Stimulated activated CD4-positive, alpha-beta T cell treated with anti-CD3 and anti-CD28 coated beads, TNF-alpha, amount 100 ng/mL, for 1 hour (primary cell): ENCODE measurements at places on chromosomes 6 and 20.

GRCh38 chr6:137224799-137225198, 5.6 kb upstream of the IFNGR1 start:
- no peak for DNase-seq

DNA sequence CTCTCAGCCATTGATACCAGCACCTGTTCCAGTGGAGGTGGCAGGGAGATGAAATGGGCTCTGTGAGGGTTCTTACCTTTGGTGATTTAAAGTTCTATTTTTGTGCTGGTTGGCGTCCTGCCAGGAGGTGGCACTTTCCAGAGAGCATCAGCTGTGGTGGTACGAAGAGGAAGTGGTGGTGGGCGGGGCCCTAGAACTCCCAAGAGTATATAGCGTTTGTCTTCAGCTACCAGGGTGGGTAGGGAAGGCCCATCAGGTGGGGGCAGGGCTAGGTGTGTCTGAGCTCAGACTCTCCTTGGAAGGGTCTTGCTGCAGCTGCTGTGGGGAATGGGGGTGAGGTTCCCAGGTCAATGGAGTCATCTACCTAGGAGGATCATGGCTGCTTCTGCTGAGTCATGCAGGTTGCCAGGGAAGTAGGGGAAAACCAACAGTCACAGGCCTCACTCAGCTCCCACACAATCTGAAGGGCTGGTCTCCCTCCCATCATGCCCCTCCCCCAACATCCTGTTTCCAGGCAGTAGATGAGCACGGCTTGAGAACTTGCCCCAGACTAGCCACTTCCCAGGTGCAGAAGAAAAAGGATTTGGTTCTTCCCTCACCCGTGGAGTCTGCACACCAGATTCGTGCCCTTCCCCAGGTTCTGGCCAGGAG, 46.6 kb downstream of the MOXD1 start:
- DNase-seq: no peak

DNA sequence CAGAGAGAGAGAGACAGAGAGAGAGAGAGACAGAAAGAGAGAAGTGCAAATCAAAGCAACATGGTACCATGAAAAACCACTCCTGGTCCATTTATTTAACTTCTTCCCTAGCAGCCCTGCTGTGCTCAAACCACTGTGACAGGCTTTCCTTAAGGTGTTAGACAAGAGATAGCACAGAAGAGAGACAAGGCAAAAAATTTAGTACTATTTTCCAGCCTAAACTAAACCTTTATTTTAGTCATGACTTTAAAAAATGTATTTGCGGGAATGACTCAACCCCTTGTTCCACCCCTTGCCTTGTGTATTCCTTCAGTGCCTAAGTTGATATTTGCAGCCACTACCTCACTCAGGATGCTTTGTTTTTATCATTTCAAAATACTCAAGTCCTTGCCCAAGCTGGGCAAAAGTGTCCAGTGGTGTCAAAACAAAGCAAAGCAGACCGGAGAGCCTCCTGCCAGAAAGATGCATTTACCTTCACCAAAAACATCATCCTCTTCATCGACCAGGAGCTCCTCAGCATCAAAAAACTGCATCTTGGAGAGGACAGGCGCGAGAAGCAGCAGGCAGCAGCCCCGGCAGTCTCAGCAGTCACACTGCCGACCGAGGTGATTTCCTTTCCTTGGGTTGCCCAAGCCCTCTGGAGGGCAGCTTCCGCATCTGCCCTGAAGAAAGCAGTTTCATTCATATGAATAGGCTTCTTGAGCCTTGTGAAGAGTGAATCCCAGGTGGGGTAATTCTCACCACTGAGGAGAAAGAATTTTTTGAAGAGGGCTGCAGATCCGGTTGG, at the start of gene RIPOR2:
RIPOR2 (minus strand) TSS at position 595 of the 787 bp plus-strand sequence; CDS start at position 533, 62 bp downstream.
- peak; percentile 39 for DNase-seq

- no peak for DNase-seq
Observed at GRCh38 chr6:107692351-107692750, 131.8 kb downstream of the SCML4 start.

DNA sequence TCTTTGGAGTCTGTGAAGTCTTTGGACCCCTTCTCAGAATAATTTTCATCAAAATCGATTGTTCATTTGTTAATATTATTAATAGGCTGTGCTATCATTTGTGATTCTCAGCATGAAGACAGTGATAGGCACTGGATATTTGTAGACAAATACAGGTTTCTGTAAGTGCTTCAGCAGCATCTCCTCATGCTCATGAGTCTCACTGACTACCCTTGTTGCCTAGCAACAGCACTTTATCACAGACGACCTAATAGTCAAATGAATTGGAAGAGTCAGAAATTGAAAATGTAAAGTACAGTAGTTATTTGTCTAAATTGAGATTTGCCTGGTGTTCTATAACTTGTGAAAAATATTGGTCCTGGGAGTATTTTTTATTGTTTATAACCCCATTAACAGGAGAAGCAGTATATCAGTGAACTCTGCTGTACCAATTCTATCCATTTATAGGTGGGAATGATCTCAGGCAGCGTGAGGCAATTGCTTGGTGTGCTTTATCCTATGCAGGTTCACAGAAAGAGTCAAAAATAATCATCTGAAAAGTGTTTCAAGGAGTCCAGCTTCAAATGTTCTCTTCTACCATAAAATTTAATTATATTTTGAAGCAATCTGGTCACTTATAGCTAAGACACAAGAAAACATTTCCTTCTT, 684.6 kb downstream of the RFPL4B start:
- no peak for DNase-seq

GRCh38 chr6:127255286-127255685, 11.4 kb upstream of the RNF146 start:
- DNase-seq: no peak

- no peak for DNase-seq
Observed at GRCh38 chr20:35695245-35695749, 3.9 kb downstream of the NFS1 start.

- DNase-seq: no peak
Observed at GRCh38 chr6:42320762-42321161, 103.1 kb upstream of the MRPS10 start.

GRCh38 chr20:35297740-35298139, 5.5 kb upstream of the FAM83C start:
- no peak for DNase-seq

- no peak for DNase-seq
Observed at GRCh38 chr20:1825507-1825906, 69.7 kb upstream of the SIRPA start.

- DNase-seq: no peak
Observed at GRCh38 chr20:44296011-44296410, 15.0 kb downstream of the FITM2 start.

GRCh38 chr6:16854986-16855385, 93.7 kb upstream of the ATXN1 start:
- DNase-seq: no peak

GRCh38 chr6:37630281-37630799, 67.3 kb downstream of the MDGA1 start:
- DNase-seq: no peak

DNA sequence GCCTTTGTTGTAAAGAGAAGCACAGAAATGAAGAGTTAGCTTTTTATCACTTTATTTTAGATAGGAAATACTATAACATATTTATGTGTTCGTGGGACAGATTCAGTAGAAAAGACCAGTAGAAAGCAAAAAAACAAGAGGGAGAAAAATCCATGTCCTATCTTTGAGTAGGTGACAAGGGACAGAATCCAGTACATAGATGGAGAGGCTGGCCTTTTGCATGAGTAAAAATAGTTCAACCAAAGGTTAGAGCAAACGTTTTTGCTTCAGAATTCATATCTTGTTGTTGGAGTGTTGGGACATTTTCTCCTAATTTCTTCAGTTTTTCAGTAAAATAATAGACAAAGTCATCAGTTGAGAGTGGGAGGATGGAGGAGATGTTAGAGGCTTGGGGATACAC, 19.6 kb upstream of the FAM83B start:
- no peak for DNase-seq

DNA sequence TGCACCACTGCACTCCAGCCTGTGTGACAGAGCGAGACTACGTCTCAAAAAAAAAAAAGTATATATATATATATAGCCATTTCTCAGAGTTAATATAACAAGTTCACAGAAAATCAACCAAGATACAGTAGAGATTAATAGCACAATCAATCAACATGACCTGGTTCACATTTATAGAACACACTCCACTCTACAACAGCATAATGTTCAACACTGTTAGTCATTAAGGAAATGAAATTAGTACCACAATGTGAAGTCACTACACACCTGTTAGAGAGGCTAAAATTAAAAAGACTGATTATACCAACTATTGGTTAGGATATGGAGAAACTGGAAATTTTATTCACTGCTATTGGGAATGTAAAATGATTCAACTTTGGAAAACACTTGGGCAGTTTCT, 387.7 kb downstream of the QKI start:
- DNase-seq: no peak

DNA sequence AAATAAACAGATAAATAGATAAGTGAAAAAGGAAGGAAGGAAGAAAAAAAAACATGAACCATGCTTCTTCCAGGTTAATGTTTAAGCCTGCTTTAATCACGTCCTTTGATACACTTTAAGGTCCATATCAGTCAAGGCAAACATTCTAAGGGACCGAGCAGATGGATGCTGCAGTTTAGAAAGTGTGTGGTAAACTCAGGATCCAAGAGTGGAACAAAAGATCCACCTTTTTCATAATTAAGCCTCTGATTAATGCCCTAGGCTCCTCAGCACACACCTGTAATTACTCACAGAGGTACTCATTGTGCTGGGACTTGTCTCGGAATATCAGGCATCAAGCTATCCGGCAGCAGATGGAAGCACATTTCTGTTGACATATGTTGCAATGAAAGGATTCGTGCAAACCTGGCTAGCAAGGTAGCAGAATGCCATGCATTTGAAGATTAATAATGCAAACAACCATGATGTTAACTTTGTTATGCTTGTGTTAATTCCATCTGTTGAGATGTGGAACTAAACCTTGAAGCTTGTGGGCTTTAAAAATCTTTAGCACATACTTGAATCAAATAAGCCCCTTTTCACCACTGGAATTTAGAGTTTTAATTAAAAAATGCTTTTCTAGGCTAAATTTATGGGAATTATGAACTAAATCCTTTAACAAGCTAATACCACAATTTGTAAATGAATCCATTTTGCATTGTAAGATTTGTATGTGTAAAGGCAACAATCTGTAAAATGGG, 163.7 kb downstream of the RALGAPA2 start:
- no peak for DNase-seq

GRCh38 chr20:35503841-35504561, 25.5 kb downstream of the C20orf173 start:
- no peak for DNase-seq

DNA sequence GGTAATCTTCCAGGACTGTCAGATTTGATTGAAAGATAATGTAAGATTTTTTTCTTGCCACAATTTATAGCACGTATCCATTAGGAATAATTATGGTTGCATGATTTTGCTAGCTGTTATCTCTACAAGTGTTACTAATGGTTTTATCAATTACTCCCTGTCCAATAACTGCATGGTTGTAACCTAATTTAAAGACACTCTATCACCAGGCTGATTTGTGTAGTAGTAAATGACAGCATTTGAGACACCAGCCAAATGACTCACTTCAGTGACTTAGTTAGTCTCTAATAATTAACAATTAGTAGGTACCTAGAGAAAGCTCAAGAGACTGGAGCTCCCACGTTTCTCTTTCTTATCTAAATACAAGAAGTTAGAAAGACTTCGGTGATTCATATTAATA, 453.8 kb upstream of the POU3F2 start:
- no peak for DNase-seq

GRCh38 chr6:118931436-118931835, 3.5 kb downstream of the MCM9 start:
- no peak for DNase-seq

DNA sequence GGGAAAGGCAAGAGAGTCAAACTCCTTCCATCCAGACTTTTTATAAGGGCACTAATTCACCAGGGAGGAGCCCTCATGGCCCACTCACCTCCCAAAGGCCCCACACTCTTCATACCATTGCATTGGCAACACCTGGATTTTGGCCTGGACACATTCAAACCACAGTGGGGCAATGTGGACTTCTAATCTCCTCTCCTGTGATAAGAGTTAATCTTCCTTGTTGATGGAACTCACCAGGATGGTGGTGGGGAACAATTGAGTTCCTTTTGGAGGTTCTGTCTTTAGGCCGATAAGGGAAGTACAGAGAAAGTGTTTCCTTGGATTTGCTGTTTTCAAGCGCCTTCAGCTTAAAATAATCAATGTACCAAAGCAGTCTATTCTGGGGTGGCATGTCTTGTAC, 268.7 kb downstream of the CD83 start:
- DNase-seq: no peak

DNA sequence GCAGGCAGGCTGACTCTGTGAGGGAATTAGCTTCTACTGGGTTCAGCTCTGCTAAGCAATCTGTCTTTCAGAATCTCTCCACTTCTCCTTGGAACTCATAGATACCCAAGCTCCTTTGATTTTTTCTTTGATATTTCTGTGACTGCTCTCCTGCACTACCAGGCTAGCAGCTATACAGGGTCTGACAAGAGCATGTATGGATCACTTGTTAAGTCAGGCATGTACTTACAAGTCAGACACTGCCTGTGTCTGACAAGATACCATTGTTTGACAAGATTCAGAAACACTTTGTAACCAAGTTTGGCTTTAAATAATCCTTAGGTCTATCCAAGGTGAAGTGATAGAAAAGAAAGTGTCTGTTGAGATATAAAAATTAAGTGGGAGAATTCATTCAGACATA, 79.5 kb downstream of the SESN1 start:
- DNase-seq: no peak

DNA sequence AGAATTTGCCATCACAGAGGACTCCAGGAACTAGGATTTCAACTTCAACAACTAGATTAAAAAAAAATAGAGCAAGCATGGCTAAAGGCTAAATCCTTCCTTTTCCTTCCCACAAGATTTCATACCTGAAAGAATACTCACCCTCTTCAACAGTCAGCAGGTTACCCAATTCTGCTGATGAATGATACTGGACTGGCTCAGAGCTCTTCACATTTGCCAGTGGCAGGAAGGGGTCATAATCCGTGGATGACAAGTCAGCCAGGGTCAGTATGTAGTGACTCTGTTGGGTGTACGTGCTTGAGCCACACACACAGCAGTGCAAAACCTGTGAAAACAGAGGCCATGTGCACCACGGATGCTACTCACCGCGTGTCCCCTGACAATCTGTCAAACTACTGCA, 152.9 kb downstream of the INSM1 start:
- no peak for DNase-seq

DNA sequence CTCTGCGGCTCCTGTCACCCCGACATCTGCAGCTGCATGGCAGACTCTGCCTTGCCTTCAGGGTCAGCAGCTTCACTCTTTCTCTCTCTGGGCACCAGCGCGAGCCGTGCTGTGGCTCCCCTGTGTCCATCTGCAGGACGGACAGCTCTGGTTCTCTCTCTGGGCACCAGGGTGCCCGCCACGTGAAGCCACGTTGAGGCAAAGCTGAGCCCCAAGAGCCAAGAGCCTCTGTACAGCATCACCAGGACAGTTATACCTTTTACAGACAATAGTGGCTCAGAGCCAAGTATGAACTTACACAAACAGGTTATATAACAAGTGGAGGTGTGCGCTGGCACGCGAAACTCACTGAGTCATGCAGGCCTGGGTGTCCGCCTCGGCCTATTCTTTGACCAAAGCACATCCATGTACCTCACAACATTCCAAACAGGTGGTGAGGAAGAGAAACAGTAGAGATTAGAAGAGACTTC, 50.8 kb downstream of the FAM50B start:
- no peak for DNase-seq
